ENCODE measurements at places on chromosomes 12 and 14. TPM values are rescaled to one million over a fixed set of nuclear protein-coding genes. Genes with fewer than 3 reads are reported as not detected.

GRCh38 chr12:82517027-82517426 lies 158.7 kb downstream of the METTL25 start:
- DNase-seq = no peak

DNA sequence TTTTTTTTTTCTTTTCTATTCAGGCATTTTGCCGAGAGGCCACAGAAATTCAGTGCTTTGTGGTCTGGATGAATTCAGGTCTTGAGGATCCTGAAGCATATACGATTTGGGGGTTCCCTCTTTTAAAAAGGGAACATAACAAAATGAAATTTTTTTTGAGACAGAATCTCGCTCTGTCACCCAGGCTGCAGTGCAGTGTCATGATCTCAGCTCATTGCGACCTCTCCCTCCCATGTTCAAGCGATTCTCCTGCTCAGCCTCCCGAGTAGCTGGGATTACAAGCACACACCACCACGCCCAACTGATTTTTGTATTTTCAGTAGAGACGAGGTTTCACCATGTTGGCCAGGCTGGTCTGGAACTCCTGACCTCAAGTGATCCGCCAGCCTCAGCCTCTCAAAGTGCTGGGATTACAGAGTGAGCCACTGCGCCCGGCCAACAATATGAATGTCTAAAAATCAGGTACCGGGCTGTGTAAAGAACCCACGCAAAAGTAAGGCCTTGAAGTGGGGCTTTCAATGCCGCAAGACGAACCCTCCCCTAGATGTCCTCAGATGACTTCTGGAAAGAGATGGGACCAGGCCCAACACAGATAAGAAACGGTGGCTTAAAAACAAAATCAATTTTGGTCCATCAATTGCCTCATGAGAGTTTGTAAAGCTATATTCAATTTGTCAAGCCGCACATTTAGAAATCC lies 30.0 kb downstream of the TESC start:
- DNase-seq = no peak

GRCh38 chr14:82482345-82482744 lies 948.7 kb upstream of the SEL1L start:
- no peak for DNase-seq

DNA sequence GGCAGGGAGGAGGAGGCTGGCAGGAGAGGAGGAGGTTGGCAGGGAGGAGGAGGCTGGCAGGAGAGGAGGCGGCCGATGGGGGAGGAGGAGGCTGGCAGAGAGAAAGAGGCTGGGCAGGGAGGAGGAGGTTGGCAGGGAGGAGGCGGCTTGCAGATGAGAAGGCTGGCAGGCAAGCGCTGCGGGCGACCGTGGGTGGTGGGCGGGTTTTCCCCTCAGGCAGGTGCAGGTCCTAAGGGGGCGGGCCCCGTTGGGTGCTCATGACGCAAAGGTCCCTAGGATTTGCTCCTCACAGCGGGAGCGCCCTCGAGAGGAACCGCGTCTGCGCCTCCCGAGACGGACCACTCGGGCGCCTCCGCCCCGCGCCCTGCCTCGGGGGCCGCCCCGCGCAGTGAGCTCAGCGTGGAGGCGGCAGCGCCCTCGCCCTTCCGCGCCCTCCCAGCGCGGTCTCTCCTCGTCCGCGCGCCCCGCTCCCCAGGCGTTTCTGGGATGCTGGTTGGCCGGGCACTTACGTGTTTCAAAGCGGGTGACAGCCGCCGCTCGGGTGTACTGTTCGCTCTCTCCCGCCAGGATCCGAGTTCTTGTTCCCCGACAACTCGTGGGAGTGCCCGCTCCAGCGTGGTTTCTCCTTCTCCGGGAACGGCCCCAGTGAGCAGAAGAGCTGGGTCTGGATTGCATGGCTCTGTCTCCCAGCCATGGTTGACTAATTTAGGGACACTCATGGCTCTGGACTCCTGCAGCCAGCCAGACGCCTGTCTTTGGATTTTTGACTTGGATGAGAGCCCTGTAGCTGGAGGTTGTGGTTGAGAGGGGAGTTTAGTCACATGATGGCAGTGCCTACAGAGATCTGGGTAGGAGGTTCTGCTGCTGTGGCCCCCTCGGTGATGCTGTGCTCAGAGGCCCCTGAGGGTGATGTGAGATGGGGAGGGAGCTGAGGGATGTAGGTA lies 64.1 kb upstream of the PPP4R3A start:
- DNase-seq = peak; percentile 19

The SCN8A gene
- 0.41 TPM for total RNA-seq

The NANOG gene
- total RNA-seq = not detected

GRCh38 chr14:66487164-66487563 lies 993 bp downstream of the CCDC196 start:
- DNase-seq = no peak

DNA sequence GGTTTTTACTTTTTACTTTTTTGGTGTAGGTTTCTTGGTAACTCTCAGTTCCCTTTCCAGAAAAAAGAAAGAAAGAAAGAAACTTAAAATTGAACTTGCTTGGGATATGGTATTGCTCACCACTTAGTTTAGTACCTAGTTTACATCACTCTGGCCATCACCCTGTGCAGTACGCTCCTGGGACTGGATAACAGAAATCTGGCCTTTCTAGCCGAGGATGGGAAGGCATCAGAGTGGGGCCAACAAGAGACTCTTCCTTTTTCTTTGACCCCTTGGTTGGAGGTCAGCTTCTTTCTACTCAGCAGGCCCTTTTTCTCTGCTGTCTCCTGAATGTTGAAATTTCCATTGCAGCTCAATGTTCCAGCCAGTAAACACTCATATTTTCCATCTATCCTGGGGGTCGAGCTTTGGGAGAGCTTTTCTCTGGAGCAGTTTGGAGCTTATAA lies 156.6 kb downstream of the TGFB3 start:
- no peak for DNase-seq

All from left ventricle myocardium inferior (tissue), 1 donor.